Right atrium auricular region (tissue), 2 donors: ENCODE measurements at places on chromosomes 6 and 20. TPM values are rescaled to one million over a fixed set of nuclear protein-coding genes. Genes with fewer than 3 reads are reported as not detected.

- DNase-seq: peak; percentile 48
Measured at GRCh38 chr6:168417679-168418557, 23.1 kb upstream of the SMOC2 start.

GRCh38 chr6:47484616-47485015 lies 7.0 kb downstream of the CD2AP start:
- DNase-seq: no peak

- no peak for DNase-seq
Measured at GRCh38 chr6:5968817-5969734, 37.6 kb downstream of the NRN1 start.

The GNAS-AS1 gene
- not detected for total RNA-seq

- DNase-seq: peak; percentile 23
Measured at GRCh38 chr20:58550275-58551059, 35.3 kb upstream of the APCDD1L start.

DNA sequence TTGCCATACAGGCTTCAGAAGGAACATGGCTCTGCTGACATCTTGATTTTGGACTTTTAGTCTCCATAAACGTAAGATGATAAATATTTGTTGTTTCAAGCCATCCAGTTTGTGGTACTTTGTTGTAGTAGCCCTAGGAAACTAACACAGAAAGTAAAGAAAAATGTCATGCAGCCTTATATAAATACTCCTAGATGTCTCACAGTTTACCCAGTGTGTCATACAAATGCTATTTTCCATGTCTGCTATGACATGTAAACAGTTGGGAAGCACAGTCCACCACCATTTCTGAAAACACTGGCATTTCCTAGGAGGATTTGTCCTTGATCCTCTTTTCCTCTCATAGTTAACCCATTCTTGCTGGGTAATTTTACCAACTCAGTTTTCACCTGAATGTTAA lies 30.6 kb upstream of the ME1 start:
- DNase-seq: no peak

- no peak for DNase-seq
Measured at GRCh38 chr6:11280394-11280793, 47.9 kb upstream of the NEDD9 start.

The PTK7 gene
- 4.5 TPM for total RNA-seq

The CST2 gene
- total RNA-seq: not detected

The BCAS1 gene
- total RNA-seq: not detected

- DNase-seq: no peak
Measured at GRCh38 chr6:16635810-16636602, 125.3 kb downstream of the ATXN1 start.

The BPIFA1 gene
- not detected for total RNA-seq

The SCUBE3 gene
- total RNA-seq: 0.59 TPM

DNA sequence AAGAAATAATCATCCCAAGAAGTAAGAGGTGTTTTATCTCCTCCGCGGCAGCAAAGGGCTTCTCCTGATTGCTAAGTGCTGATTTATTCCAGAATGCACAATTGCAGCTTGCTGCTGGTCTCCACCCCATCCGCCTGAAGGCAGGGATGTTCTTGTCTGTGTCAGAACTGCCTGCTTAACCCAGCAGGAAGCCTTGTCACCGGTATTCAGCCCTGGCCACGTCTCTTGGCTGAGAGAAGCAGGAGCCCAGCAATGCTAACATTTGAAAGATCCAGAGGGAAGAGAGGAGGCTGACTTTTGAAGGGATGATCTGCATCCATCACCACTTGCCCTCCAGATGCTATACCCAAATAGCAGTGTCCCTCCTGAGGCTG lies 4.2 kb downstream of the SCML4 start:
- no peak for DNase-seq

The BCAS4 gene
- total RNA-seq: 1.5 TPM

- DNase-seq: no peak
Measured at GRCh38 chr20:25223179-25223661, 24.7 kb upstream of the PYGB start.

DNA sequence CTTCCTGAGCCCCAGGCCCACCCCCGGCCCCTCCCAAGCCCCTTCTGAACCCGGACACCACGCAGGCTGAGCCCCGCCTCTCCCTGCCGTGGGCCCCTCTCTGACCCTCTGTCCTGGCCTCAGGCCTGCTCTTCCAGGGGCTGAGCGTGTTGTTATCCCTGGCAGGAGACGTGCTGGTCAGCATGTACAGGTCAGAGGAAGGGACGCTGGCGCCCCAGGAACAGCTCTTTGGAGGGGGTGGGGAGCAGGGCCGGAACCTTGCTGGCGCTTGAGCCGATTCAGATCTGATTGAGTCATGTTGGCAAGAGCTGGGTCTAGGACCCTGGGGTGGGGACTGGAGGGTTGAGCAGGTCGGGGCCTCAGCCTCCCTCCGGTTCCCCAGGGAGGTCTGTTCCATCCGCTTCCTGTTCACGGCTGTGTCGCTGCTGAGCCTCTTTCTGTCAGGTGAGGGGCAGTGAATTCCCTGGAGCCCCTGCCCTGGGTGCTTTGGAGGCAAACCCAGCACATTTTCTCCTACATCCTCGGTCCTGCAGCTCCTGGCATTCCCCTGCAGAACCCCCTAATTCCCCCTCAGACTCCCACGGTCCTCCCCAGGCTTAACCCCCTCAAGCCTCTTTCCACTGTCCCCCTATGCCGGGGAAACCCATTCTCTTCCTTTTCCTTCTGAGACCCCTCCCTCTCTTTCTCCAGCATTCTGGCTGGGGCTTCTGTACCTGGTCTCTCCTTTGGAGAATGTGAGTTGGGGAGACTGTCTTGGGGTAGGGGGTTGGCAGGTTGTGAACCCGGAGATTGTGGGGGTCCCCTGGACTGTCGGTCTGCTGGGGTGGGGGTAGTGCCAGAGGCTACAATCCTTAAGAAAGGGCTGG lies 2.0 kb downstream of the SPAG4 start:
- peak; percentile 72 for DNase-seq

GRCh38 chr6:118959903-118960302 lies 24.9 kb upstream of the MCM9 start:
- no peak for DNase-seq

The TUBB2B gene
- 2.2 TPM for total RNA-seq

The CTAGE9 gene
- not detected for total RNA-seq

DNA sequence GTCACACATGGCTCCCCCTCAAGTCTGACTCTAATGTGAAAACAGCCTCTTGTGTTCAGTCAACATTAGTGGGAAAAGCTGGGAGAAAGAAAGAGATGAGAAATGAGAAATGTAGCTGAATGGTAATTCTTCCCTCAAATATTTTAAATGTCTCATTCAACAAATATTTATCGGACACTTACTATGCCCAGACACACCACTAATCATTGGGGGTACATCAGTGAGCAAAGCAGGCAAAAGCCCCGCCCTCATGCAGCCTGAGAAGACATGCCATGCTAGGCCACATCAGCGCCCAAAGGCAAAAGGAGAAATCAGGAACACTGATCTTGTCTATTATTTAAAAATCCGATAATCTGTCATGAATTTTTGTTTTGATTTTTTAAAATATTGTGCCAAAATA lies 89.9 kb upstream of the ASF1A start:
- DNase-seq: no peak

The ATP6V1G2 gene
- total RNA-seq: 6.0 TPM

GRCh38 chr6:87541744-87542143 lies 48.0 kb downstream of the RARS2 start:
- no peak for DNase-seq

The C6orf89 gene
- total RNA-seq: 59.5 TPM

The HTR1B gene
- total RNA-seq: not detected

DNA sequence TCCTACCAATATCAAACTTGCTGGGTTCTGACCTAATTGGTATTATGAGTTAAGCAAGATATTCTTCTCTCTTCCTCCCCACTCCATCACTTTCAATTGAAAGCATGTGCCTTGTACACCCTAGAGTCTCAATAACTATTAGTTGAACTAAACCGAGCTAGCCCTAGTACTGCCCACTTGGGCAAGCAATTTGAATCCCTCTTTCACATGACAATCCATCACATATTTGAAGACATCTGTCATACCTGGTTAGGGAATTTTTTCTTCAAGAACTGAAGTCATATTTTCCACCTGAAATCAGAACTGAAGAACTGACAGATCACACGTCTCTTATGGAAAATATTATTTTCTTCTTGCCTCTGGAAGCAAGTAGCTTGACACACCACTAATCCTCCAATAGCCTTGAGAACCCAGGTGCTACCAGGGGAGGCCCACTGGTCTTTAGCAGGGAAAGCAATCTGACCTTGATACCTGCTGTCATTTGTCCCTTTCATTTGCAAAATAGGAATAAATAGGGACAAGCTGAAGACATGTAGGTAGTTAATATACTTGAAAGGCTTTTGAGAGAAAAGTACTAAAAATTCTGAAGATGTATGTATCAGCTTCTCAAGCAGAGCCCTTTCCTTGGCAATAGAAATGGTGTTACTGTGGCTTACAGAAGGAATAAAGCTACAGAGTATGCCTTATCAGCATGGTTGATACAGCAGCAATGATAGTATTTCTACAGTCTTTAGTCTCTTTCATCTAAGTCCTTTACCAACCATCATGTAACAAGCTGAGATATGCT lies 71.4 kb downstream of the GJA10 start:
- no peak for DNase-seq

DNA sequence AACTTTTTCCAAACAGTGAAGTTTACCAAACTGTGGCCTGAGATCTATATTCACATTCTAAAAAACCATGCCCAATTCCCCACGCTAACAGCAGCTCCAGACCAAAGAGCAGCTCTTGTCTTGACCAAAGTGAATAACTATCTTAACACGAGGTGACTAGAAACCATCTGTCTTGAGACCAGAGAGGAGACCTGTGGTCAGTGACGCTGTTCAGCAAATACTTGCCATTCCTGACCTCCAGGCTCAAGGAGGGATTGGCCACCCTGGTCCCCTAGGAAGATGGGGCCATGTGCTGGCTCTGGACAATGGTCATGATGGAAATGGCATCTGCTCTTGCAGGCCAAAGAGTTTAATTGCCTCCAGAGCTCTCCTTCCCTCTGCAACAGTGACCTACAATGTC lies 104.4 kb upstream of the CD93 start:
- DNase-seq: no peak

DNA sequence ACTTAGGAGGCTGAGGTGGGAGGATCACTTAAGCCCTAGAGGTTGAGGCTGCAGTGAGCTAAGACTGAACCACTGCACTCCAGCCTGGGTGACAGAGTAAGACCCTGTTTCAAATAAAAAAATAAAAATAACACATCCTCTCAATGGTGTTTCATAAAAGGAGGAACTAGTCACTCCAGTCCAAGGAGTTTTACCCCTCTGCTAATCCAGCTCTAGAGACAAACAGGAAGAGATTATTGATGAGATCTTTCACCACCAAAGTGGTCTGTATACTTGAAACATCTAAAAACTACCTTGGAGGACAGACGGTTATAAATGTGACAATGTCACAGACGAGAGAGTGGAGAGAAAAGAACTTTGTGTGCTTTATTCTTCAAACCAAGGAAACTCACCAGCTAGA lies 58.2 kb downstream of the PIGU start:
- DNase-seq: no peak

DNA sequence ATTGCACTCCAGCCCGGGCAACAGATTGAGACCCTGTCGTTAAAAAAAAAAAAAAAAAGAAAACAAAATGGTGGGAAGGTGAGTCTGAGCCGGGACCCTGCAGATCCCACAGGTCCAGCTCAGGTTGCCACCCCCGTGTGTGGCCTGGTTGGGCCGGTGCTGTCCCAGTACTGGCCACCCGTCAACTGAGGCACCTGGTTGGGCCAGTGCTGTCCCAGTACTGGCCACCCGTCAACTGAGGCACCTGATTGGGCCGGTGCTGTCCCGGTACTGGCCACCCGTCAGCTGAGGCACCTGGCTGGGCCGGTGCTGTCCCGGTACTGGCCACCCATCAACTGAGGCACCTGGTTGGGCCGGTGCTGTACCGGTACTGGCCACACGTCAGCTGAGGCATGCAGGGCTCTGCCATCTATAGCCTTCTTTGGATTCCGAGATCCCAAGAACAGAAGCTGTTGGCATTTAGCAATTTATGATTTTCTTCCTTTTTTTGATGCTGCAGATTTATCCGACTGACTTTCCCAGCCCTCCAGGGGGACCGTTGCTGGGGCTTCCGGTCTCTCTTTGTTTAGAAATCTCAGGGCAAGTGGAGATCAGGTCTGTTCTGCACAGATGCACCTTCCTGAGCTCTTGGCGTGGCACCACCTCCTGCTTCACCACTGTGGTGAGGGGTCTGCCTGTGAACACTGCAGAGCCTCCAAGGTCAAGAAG lies 113.8 kb downstream of the SYCP2 start:
- DNase-seq: peak; percentile 48

The TRIM10 gene
- not detected for total RNA-seq

The NSFL1C gene
- 28.5 TPM for total RNA-seq
